ENCODE measurements at places on chromosomes 5 and 9.

- DNase-seq: no peak
Observed at GRCh38 chr9:107020040-107020530, 157.1 kb downstream of the ZNF462 start.

DNA sequence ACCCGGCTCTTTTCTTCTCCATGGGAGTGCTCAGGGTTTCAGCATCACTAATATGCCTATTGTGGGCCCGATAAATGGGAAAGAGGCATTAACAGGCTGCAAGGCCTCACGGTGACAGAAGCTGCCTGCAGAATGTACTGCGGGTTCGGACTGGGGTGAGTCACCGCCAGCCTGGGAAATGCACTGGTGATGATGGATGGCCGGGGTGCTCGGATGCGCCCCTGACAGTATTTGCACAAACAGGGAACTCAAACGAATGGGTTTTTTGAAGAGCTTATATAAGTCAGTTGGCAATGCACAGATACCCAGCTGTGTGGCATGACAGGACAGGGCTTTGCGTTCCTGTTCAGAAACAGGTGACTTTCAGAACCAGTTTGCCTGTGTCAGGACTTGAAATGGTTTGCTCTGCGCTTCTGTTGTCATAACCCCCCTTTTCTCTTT is 42.0 kb upstream of the PITX1 start:
- no peak for DNase-seq

DNA sequence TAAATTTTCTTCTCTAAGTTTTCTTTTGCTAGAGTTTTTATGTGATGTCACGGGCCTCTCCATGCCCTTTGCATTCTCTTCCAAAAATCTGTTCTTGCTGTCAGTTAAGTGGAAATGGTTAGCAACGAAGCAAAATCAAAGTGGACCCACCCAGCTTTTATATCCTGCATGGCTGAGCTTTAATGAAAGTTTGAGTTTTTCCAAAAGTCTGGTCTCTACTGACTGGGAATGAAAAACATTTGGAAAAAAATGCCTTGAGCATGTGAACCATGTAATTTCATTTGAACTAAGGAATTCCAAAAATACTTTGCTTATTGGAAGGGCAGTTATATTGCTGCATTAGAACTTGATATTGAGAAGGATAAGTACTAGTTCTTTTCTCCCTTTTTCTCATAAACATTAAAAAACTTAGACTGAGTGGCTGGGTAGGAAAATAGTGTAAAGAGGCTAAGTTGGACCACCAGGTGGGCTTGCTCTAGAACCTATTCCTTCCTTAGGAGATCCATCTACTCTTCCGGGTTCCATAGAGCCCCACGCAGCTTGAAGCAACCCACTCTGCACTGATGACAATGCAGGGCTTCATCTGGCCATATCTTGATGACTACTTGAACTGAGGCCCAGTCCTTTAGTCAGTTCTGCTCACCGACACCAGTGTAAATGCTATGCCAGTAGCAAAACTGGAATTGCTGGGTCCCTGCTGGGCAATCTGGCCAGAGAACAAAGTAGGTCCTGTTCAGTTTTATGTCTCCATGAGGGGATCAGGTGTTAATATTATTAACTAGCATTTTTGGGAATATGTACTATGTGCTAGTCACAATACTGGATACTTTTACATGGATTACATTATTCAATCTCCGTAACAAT is 17.4 kb upstream of the RIC1 start:
- DNase-seq: no peak

- DNase-seq: no peak
Observed at GRCh38 chr5:124179819-124180218, 566.6 kb downstream of the ZNF608 start.

DNA sequence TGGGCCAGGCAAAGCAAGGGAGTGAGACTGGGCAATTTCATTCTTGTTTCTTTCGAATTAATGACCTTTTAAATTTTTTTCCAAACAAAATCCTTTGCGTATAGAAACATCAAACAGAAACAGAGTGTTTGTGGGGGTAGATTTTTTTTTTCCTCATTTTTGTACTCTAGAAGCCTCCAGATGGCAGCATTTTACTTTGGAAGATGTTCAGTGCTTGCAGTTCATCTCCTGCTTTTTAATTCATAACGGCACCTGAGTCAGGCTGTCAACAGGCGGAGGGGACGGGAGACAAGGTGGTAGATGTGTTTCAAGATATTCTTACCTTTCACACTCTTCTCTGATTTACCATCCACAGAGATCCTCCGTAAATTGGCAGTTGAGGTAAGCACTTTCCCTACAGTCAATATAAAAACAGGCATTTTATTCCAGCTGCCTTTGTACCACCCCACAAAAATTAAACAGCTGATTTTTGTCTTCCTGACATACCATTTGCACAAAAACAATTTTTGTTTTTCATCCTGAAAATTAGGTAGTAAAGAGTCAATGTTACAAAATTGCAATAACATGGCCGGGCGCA is 99.5 kb upstream of the FBXL17 start:
- no peak for DNase-seq

- DNase-seq: no peak
Observed at GRCh38 chr5:149756354-149756753, 26.2 kb downstream of the PPARGC1B start.

- no peak for DNase-seq
Observed at GRCh38 chr9:118784033-118784432, 585.2 kb downstream of the BRINP1 start.

DNA sequence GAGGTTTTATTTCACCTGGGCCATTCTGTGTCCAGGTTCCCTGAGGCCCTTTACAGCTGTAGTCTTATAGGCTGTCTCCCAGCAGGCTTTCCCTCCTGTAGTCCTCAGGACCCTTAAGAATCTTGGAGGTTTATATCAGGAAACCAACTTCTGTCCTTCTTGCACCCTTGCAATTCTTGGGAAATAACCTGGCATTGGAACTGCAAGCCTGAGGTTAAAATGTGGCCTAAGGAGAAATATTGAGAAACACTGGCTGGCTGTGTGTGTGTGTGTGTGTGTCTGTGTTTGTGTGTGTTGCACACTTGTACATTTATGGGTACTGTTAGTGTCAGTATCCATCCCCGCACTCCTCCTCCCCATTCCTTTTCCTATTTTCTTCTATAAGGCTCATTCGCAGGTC is 168.9 kb downstream of the PAPPA start:
- no peak for DNase-seq

DNA sequence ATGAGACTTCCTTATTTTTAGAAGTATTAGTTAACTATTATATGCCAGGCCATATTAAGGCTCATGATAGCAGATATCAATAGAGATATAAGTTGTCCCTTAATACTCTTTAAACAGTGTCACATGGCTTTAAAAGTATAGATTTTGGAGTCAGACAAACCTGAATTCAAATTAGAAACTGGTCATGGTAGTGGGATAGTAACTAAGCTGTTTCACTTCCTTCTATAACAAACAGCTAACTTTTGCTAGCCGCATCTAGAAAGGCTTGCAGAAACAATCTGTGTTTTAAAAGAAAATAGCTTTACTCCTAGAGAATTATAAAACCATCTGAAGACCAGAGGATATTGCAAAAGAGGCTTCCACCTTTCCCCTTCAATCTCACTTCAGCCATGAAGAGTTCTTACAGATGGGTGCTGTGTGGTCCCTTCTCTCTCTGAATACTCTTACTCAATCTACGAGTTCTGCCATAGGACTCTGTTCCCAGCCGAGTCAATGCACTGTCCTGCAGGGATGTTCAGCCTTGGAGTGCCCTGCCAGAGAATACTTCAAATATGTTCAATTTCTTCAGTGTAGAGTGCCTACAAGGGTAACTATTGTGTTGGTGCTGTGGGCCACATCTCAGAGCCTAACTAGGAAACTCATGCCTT is 810.2 kb downstream of the EFNA5 start:
- DNase-seq: no peak
